ENCODE measurements at places on chromosomes 16 and 17.

DNA sequence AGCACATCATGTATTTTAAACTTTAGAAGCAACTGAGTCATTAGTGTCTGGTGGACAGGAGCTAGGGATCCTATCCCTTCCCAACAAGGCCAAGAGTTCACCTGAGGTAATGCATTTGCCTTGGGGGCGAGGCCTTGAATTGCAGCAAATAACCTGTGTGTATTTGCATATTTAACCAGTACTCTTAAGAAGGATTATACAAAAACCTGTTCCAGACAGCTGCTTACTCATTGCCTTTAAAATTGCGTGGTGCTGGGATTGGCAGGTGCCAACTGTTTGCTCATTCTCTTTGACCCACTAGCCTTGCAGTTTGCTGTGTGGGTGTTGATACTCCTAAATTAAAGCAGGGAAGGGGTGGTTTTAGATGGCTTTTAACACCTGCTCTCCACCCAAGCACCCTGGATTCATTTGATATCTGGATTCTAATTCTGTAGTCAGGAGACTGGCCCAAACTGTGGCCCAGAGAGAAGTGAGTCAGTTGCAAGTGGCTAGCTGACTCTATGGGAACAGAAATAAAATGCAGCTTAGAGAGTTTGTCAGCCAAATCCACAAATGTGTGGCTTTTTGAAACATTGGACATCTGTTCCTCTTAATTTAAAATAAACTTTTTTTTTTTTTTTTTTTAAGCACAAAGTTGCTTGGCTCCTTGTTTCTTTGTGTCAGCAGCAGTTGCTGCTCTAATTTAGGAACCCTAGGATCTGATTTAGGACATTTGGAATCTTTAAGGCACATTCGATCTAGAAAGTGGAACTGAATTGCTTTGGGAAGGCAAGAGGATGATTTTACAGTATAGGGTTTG is 46.9 kb downstream of the TUBD1 start:
- no peak for DNase-seq

DNA sequence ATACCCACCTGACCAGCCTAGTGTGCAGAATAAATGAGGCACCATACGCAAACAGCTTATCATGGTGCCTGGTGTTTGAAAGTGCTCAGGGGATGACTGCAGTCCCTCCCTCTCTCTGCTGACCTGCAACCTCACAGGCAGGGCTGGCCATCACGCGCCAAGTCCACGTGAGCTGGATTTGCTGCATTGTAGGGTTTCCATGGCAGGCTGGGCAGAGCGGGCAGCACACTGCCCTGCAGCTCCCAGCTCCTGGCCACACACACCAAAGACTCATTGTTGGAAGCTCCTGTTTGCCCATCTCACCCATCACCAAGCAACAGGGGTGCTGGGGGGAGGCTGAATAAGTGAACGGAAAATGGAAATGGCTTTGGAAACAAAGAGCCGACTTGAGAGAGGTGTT is 81.8 kb downstream of the IRX3 start:
- no peak for DNase-seq

GRCh38 chr17:12591021-12591735 is 74.5 kb upstream of the MYOCD start:
- no peak for DNase-seq

DNA sequence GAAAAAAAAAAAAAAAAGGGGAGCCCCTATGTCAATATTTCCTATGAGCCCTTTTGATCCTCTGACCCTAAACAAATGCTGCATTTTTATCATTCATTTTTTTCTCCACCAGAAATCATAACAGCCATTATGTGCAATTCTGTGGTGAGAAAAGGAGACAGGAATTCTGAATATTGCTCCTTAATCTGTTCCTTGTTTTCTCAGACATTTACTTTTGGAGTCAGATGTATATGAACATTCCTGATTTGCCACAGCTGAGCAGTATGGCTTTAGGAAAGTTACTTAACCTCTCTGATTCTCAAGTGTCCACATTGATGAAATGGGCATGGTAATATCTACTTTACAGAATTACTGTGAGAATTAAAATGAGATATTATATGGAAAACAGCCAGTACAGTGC is 144.4 kb downstream of the SKAP1 start:
- no peak for DNase-seq

DNA sequence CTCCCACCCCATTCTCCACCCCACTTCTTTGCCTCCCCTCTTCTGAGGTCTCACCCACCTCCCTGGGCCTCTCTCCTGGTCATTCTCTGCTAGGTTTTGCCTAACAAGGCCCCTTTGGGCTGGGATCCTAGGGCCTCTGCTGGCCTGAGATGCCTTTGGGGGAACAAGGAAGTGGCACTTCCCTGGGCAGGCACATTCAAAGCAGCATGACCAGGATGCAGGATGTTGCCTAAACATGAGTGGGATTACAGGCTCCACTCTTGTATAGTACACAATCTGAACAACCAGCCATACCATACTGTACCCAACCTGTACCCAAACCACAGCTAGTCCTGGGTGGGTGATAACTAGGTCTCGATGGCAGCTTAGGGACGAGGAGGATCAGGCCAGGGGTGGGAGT is 9.0 kb downstream of the GALK1 start:
- DNase-seq = no peak

GRCh38 chr17:64676763-64677162 is 14.7 kb upstream of the SMURF2 start:
- no peak for DNase-seq

DNA sequence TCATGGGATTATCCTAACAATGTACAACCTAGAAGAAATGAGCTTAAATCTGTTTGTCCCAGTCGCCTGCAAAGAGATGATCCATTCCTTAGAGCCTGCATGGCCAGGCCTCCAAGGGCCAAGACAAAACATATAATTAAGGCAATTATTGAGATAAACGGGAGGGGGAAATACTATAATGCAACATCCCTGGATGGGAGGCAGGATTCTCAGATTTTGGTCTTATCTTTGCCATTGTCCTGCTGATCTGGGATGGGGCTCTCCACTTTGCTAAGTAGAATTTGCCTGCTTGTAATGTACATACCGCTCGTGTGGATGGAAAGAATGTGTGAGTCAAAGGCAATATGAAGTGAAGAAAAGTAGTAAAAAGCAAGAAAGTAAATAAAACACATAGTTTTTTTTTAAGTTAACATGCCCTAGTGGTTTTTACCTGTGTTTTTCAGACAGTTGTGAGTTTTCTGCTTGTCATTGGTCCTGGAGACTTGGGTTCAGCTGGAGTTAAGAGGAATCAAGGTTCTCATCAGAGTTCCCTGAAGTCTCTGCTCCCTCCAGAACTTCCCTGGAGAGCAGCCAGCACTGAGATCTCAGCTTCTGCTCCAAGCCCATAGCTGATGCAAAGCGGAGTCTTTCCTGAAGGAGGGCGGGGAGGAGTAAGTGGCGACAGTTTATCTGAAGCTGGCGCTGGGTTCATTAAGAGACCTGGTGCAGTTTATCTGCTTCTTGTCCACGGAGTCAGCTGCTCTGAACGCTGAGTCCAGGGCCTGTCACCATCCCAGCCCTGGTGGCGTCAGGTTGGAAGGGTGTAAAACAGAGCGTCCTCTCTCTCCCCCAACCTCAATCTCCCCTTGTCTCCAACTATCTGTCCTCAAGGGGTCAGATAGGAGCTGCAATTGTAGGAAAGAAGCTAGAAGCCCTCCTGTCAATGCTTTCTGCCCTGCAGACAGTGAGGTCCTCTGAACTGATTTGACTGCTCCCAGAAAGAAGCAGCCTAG is 30.1 kb downstream of the HOXB1 start:
- DNase-seq = no peak

- DNase-seq = no peak
Measured at GRCh38 chr17:68351395-68351794, 60.1 kb downstream of the ARSG start.

- DNase-seq = no peak
Measured at GRCh38 chr16:27568077-27568476, 18.1 kb downstream of the KATNIP start.

DNA sequence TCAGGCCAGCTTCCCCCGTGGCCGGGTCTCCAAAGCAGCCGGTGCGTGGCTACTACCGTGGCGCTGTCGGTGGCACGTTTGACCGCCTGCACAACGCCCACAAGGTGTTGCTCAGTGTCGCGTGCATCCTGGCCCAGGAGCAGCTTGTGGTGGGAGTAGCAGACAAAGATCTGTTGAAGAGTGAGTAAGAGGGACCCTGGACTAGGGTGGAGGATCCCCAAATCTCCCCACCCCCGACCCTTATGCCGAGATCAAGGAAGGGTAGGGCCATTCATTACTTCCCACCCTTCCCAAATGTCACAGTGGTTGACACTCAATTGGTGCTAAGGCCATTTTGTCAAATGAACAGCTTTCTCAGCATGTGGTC is 1.2 kb downstream of the COASY start:
- DNase-seq = no peak

DNA sequence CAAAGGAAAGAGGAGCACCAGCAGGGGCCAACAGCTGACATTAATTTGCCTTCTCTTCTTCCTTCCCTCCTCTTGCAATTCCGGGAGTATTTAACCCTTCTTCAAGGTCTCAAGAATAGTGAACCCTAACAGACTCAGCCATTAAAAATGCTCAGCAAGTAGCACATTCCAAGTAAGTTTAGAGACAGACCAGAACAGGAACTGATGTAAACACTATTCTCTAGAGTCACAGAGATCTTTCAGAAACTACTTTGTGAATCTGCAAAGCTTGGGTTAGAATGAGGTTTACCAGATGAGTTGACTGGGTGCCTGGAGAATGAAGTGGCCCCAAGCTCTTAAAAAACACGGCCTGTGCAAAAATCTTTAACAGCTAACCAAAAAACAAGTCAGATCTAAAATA is 50.9 kb downstream of the TEX2 start:
- DNase-seq = no peak

All from stimulated activated CD8-positive, alpha-beta memory T cell treated with anti-CD3 and anti-CD28 coated beads, Interleukin-2, amount 100 ng/mL, for 1 hour (primary cell).